ENCODE measurements at places on chromosomes 11 and 22.

DNA sequence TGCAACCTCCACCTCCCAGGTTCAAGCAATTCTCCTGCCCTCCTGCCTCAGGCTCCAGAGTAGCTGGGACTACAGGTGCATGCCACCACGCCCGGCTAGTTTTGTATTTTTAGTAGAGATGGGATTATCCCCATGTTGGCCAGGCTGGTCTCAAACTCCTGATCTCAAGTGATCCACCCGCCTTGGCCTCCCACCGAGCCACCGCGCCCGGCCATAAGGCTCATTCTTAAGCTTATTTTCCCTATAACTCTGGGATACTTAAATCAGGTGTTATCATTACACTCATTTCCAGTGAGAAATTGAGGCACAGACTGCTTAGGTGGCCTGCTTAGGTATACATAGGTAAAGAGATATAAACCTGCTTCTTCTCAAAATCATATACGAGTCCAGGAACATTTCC lies 188.3 kb upstream of the MTNR1B start:
- no peak for DNase-seq

DNA sequence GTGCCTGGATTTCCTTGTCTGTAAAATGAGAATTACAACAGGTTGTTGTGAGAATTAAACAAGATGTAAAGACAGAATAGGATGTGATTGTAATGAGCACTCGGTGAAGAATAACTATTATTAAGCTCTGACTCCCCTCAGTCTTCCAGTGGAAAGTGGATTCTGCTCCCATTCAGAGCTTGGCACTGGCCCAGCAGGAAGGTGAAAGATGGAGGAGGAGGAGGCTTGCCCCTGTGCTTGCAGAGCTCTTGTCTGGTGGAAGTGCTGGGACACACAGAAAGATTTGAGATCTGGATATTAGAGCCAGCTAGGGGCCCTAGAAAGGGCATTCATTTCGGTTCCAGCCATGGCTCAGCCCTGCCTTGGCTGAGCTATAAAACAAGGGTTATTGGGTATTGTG lies 28.2 kb downstream of the PHLDB1 start:
- no peak for DNase-seq

DNA sequence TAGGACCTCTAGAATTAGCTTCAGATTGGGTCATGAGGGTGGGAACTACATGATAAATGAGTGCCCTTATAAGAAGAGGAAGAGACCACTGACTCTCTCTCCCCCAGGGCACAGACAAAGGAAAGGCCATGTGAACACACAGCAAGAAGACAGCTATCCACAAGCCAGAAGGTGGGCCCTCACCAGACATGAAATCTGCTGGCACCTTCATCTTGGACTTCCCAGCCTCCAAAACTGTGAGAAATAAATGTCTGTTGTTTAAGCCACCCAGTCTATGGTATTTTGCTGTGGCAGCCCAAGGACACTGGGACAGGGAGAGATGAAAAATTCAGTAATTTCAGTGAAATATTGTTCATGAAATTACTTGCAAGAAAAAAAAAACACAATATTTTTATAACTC lies 5.9 kb downstream of the RBFOX2 start:
- no peak for DNase-seq

- no peak for DNase-seq
Observed at GRCh38 chr11:75035911-75036565, 47.3 kb downstream of the NEU3 start.

DNA sequence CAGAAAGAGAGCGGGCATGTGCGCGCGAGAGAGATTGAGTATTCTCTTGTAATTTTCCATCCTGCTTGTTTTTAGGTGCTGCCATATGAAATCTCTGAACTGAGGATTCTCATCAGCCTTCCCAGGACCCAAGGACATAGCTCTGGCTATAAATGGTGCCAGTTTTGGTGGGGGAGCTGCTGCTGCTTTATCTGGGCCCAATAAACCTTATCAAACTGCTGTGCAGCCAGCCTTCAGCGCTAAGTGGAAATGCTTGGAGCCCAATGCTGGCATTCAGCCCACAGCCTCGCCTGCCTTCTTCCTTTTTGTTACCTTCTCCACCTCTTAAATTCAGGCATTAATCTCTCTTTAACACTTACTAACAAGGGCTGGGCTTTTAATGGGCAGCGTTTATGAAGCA lies 2.4 kb upstream of the ZBTB16 start:
- DNase-seq = no peak

- DNase-seq = no peak
Observed at GRCh38 chr11:32420937-32421901, 14.1 kb downstream of the WT1 start.

GRCh38 chr11:56624661-56625110 lies 10.0 kb upstream of the OR5M1 start:
- DNase-seq = no peak

GRCh38 chr11:83836883-83837654 lies 550.9 kb upstream of the CCDC90B start:
- DNase-seq = peak; percentile 6

DNA sequence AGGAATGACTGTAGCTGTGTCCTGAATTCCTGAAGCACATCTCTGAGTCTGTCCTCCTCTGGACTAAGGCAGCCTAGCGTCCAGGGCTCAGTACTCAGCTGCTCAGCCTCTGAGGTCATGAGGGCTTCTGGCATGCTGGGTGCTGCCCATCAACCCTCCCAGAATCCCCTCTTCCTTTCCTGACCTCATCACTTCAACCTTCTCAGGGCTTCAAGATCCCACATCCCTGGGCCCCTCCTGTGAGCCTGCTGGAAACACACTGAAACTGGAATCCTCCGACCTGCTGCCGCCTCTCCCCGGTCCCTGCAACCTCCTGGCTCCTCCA lies 803 bp downstream of the KRTAP5-8 start:
- no peak for DNase-seq

GRCh38 chr11:19344661-19345518 lies 104.1 kb upstream of the E2F8 start:
- no peak for DNase-seq

DNA sequence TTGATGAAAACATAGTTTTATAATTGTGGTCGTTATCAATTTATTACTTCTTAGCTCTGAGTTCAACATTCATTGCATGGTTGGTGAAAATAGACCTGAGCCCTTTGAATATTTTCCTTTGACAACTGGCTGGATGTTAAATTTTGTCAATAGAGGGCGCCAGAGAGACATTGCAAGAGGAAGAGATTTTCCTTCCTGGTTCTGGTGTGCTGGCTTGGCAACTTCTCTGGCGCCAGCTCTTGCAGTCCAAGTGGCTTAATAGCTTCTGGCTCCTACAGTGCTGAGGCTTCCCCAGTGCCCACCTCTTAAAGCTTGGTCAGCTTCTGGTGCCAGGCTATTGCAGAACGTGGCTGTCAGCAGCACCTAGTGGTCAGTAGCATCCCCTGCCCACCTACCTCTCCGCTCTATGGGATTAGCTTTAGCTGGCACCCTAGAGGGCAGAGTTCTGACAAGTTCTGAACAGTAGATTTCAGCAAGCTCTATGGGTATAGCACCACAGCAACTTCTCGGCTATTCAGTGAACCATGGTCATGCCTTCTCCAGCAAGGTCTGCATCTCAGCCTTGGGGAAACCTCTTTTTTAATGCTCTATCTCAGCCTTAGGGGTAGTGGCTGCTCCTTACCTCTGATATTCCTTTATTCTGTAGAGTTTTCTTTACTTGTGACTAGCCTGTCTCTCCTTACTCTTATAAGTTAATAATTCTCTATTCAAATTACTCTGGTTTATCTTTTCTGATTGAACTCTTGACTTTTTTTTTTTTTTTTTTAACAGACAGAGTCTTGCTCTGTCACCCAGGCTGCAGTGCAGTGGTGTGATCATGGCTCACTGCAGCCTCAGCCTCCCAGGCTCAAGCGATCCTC lies 59.4 kb downstream of the ACER3 start:
- peak; percentile 57 for DNase-seq

Data from activated CD4-positive, alpha-beta T cell treated with anti-CD3 and anti-CD28 coated beads, Interleukin-2, amount 50 U/mL, for 48 hours (primary cell).